ENCODE measurements at places on chromosomes 5 and 9.

DNA sequence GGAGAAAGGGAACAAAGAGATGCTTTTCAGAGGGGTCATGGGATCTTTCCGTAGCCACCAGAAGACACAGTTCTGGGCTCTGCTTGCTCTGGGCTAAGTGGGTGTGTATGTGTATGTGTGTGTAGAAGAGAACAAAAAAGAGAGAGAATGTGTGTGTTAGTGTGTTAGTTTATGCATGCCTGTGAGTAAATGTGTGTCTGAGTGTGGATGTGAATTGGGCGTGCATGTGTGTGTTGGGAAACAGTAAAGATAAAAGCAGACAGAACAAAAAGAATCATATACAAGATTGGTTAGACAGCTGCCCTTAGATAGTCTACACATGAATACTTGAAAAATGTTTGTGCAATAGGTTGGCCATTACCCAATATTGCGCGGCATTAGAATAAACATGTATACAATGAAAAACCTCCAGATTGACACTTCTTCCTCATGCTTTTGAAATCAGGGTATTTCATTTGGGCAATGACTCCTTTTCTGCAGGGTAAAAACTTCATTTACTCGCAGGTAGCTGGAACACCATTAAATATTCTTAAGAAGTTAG, 36.5 kb upstream of the HSPA9 start:
- DNase-seq, result no peak

DNA sequence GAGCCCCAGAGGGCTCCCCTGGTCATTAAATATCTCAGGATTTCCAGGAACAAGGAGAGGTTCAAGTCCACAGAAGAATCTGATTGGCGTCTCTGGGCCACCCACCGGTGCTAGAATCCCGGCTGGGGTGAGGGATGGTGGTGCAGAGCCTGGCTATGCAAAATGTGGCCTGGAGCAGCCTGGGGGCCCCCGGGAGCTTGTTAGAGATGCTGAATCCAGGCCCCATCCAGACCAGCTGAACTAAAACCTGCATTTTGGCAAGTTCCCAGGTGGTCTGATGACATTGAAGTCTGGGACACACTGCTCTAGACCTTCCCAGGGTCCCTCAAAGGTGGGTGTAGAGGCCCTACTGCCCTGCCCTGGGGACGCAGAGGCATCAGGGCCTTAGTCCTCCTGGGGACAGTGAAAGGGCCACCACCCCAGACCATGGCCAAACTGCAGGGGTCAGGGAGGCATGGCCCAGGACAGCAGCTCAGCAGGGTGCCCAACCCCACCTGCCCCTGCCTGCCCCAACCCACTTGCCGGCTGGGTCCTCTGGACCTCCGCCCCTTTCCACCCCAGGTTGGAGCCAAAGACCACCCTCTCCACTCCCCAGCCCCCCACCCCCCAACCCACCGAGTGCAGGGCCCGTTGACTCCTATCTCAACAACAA, 34.7 kb downstream of the ADAMTS2 start:
- no peak for DNase-seq

DNA sequence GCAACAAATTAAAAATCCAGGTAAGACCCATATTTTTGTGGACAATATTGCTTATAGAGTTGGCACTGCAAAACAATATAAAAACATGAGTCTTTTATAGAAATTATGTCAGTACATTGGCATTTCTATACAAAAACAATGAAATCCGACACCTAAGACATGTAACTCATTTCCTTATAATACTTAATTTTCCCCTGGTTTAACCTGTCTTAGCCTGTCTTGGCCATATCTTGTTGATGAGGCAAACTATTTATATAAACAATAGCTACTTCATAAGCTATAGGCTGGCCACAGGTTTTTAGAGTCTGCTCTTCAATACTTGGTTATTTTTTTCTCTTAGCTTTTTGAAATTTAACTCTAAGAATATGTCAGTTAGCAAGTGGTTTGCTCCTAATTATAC, 44.7 kb upstream of the IZUMO3 start:
- no peak for DNase-seq

DNA sequence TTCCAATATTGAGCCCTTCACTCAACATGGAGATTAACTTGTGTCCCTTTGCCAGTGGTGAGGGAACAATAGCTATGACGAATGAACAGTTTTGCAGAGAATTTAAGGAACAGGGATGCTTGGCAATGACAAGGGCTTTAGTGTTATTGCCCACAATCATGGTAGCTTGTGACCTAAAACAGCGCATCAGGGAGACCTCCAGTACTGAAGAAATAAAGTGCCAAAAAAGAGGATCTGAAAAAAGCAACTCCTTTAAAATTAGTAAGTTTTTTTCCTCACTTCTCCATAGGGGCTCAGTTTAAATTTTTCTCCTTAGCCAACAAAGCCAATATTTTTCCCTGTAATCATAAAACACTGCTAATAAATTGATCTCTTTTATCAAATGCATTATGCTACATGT, 41.8 kb upstream of the PAM start:
- DNase-seq, result no peak

GRCh38 chr5:136210259-136210658, 17.3 kb upstream of the SMIM32 start:
- DNase-seq, result no peak

GRCh38 chr5:98975223-98975622, 46.4 kb upstream of the CHD1 start:
- DNase-seq, result no peak

DNA sequence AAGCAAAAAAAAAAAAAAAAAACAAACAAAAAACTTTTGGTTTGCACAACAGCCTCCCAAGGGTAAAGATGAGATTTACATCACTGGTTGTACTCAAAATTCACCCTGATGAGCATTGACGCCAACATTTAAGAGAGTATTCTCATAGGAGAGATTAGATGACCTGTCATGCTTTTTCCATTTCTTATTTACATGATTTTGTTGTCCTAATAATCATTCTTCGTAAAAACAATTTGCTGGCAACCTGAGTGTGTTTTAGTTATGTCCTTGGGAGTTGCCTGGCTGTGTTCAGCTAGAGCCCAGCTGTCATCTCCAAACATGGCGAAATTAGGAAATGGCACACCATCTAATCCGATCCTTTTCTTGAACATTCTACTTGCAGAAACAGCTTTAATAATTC, 186.4 kb upstream of the MRPS30 start:
- no peak for DNase-seq
